ENCODE measurements at places on chromosomes 12 and 14.

GRCh38 chr12:130281153-130281799, 56.4 kb upstream of the PIWIL1 start:
- peaks cover 8% of the 10 kb centered on the region for H3K27me3 ChIP-seq
- no peaks in the 10 kb centered on the region for H3K36me3 ChIP-seq
- H3K27ac ChIP-seq = peak overlapping the region; percentile 55
- H3K4me1 ChIP-seq = no peaks in the 10 kb centered on the region
- peak overlapping the region; percentile 36 for H3K4me3 ChIP-seq

GRCh38 chr14:67502867-67503266, 14.3 kb upstream of the TMEM229B start:
- H3K36me3 ChIP-seq = no peaks in the 10 kb centered on the region
- no peaks in the 10 kb centered on the region for H3K4me1 ChIP-seq
- no peaks in the 10 kb centered on the region for H3K27me3 ChIP-seq
- no peak for DNase-seq

DNA sequence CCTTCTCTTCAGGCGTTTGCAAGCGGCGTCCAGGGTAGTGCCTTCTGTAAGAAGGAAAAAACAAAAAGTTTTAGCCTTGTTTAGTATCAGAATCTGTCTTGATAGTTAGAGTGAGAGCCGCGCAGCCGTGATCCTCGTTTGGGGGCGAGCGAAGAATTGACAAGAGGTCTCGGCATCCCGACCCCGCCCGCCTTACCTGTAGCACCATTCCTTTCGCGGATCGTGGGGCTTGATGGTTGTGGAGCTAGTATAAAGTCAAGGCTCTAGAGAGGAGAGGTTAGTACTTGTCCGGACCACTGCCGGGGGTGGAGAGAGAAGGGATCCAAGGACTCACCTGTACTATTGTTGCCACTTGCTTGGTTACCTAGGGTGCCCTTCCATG, 494 bp downstream of the TMTC3 start:
- no peaks in the 10 kb centered on the region for H3K27me3 ChIP-seq
- H3K4me1 ChIP-seq = no peaks in the 10 kb centered on the region
- H3K27ac ChIP-seq = peak overlapping the region; percentile 82
- no peak for DNase-seq
- peak overlapping the region; percentile 76 for H3K4me3 ChIP-seq

GRCh38 chr12:116137318-116137717, 140.2 kb downstream of the MED13L start:
- no peaks in the 10 kb centered on the region for H3K36me3 ChIP-seq
- DNase-seq = no peak
- H3K27me3 ChIP-seq = no peaks in the 10 kb centered on the region
- H3K4me3 ChIP-seq = no peak overlapping the region

DNA sequence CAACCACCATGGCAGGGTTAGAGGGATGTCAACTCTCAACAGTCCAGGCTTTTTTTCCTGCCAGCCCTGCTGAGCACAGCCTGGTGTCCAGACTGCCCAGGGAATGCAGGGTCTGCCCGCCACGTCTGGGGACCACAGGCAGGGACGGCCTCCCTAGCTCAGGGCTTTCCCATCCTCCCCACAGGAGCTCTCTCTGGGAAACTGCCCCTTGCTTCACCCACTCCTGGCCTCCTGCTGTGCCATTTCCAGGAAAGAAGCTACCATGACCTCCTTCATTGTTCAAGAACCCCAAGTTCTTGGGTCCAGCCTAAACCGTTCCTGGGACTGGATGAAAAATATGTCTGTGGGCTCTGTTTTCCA, 4.8 kb downstream of the SCNN1A start:
- no peak for DNase-seq
- H3K4me1 ChIP-seq = no peaks in the 10 kb centered on the region
- no peaks in the 10 kb centered on the region for H3K27me3 ChIP-seq
- no peak overlapping the region for H3K4me3 ChIP-seq
- H3K36me3 ChIP-seq = no peaks in the 10 kb centered on the region

- no peak overlapping the region for H3K27ac ChIP-seq
- no peaks in the 10 kb centered on the region for H3K4me1 ChIP-seq
- H3K36me3 ChIP-seq = no peaks in the 10 kb centered on the region
- DNase-seq = no peak
Observed at GRCh38 chr12:16352481-16352880, 5.0 kb downstream of the MGST1 start.

GRCh38 chr12:32512910-32513309, 113.6 kb downstream of the FGD4 start:
- H3K36me3 ChIP-seq = no peaks in the 10 kb centered on the region
- no peak overlapping the region for H3K27ac ChIP-seq
- H3K4me1 ChIP-seq = no peaks in the 10 kb centered on the region
- DNase-seq = no peak

DNA sequence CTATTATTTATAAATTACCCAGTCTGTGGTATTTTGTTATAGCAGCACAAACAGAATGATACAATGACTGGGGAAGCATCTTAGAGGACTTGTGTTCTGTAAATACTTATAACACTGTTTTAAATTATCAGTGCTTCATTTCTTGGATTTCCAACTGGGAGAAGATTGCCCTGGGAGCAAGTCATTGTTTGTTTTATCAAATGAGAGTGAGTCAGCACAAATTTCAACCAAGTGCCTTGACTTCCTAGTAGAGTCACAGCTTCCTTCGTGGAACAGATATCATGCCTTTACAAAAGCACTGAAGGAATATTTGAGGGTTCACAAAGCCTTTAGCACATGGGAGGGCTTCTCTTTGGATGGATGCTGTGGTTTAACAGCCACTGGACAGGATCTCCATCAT, 234.1 kb downstream of the KTN1 start:
- no peak for DNase-seq
- H3K27ac ChIP-seq = no peak overlapping the region
- no peaks in the 10 kb centered on the region for H3K27me3 ChIP-seq
- H3K36me3 ChIP-seq = no peaks in the 10 kb centered on the region
- H3K4me1 ChIP-seq = no peaks in the 10 kb centered on the region

- DNase-seq = no peak
- H3K4me3 ChIP-seq = no peak overlapping the region
- no peak overlapping the region for H3K27ac ChIP-seq
Observed at GRCh38 chr14:98198385-98198784, 1073.6 kb downstream of the BCL11B start.

DNA sequence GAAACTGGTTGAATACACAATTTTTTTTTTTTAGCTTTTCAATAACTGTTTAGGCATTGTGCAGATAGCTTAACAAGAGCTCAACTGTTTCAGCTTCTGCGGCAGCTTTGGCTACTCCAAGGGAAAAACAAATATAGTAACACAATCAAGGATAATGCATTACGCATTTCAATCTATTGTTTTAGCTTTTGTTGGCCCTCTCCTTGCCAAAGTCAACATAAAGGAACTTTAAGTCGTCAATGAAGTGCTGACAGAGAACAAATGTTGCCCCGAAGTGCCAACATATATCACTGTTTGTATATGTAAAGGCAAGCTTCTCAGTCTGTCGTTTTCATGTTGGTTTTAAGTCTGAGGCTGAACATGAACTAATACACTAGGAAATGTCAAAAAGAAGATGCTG, 1087.4 kb upstream of the FLRT2 start:
- DNase-seq = no peak
- H3K27me3 ChIP-seq = no peaks in the 10 kb centered on the region
- H3K27ac ChIP-seq = no peak overlapping the region
- H3K36me3 ChIP-seq = no peaks in the 10 kb centered on the region
- H3K4me1 ChIP-seq = no peaks in the 10 kb centered on the region

- H3K27ac ChIP-seq = no peak overlapping the region
- no peak for DNase-seq
- H3K4me1 ChIP-seq = no peaks in the 10 kb centered on the region
- no peak overlapping the region for H3K4me3 ChIP-seq
- H3K36me3 ChIP-seq = peaks cover 57% of the 10 kb centered on the region
Observed at GRCh38 chr12:110015132-110015531, 15.9 kb downstream of the ANKRD13A start.

DNA sequence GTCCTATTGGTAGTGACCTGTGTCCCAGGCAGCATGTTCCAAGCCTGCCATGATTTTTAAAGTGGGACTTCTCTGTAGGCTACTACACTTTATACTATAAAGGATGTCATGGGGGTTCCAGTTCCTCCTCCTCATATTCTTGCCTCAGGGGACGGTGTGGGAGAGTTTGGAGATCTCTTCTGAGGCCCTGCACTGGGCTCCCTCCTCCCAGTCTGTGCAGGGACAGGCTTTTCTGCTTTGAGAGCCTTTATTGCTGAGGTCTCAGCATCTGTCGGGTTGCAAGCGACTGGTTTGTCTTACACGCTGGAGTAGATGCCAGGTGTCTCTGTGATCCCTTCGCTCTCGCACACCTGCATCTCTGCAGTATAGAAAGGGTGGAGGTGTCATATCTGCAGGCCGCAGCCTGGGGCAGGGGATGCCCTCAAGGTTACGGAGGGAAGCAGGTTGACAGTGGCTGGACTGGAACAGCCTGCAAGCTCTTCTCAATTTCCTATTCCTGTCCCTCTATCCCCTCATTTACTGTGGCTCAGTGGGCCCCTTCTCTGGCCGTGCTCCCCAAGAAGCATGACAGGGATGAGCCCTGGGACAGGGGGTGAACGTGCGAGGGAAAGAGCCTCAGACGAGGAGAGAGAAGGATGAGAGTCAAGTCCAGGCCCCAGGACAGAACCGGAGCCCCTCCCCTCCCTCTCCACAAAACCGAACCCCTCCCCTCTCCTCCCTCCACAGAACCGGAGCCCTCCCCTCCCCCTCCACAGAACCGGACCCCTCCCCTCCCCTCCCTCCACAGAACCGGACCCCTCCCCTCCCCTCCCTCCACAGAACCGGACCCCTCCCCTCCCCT, 51.3 kb downstream of the SLC6A12 start:
- H3K4me1 ChIP-seq = no peaks in the 10 kb centered on the region
- DNase-seq = no peak
- no peak overlapping the region for H3K27ac ChIP-seq
- no peak overlapping the region for H3K4me3 ChIP-seq
- H3K36me3 ChIP-seq = no peaks in the 10 kb centered on the region
- H3K27me3 ChIP-seq = peaks cover 33% of the 10 kb centered on the region

DNA sequence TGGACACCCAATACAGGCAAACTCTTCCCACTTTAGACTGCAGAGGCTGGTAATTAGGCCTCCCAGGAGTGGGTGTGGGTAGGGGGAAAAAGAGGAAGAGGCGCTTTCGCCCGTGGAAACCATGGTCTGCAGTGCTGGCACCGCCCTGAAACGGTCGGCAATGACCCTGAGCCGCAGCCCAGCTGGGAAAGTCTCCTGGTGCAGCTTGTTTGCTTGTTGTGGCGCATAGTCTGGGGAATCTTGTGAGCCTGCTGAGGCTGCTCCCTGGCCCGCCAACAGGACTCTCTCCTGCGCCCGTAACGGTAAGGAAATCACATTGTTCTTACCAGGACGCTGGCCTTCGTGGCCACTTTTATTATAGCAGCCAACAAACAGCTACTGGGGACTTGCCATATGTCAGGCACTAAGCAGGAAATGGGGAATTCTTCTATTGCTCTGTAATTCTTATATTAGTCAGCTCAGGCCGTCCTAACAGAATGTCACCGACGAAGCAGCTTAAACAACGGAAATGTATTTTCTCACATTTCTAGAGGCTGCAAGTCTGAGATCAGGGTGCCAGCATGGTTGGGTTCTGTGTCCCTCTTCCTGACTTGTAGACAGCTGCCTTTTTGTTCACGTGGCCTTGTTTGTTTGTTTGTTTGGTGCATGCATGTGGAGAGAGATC, 52.5 kb upstream of the RIN3 start:
- H3K36me3 ChIP-seq = no peaks in the 10 kb centered on the region
- H3K27ac ChIP-seq = peak overlapping the region; percentile 37
- no peak overlapping the region for H3K4me3 ChIP-seq

GRCh38 chr14:63322897-63323573, 4.3 kb upstream of the GPHB5 start:
- H3K4me3 ChIP-seq = no peak overlapping the region
- DNase-seq = no peak
- no peaks in the 10 kb centered on the region for H3K27me3 ChIP-seq
- H3K36me3 ChIP-seq = no peaks in the 10 kb centered on the region

- no peaks in the 10 kb centered on the region for H3K4me1 ChIP-seq
- H3K27me3 ChIP-seq = no peaks in the 10 kb centered on the region
- peak overlapping the region; percentile 97 for H3K27ac ChIP-seq
Observed at GRCh38 chr14:68977718-68978171, 1.4 kb downstream of the ACTN1 start.

- no peaks in the 10 kb centered on the region for H3K4me1 ChIP-seq
- no peak overlapping the region for H3K4me3 ChIP-seq
- no peaks in the 10 kb centered on the region for H3K36me3 ChIP-seq
- H3K27ac ChIP-seq = no peak overlapping the region
Observed at GRCh38 chr14:60653701-60654161, 4.5 kb upstream of the SIX1 start.

DNA sequence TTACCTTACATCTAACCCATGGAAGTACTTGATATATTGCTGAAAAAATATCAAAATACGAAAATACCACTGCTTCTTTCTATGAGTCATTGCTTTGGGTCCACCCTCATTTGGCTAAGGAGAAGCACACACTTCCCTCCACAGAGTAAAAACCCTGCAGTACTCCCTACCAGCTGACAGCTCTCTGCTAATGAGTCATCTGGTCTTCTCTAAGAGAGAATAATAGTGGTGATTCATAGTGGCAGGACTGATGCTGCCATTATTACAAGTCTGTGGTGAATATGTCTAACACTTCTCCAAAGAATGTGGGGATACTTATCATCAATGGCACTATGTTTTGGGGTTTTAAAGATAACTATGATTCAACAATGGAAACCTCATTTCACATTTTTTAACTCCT, 90.7 kb downstream of the PPFIA2 start:
- H3K27me3 ChIP-seq = no peaks in the 10 kb centered on the region
- no peaks in the 10 kb centered on the region for H3K4me1 ChIP-seq
- no peaks in the 10 kb centered on the region for H3K36me3 ChIP-seq
- no peak for DNase-seq

DNA sequence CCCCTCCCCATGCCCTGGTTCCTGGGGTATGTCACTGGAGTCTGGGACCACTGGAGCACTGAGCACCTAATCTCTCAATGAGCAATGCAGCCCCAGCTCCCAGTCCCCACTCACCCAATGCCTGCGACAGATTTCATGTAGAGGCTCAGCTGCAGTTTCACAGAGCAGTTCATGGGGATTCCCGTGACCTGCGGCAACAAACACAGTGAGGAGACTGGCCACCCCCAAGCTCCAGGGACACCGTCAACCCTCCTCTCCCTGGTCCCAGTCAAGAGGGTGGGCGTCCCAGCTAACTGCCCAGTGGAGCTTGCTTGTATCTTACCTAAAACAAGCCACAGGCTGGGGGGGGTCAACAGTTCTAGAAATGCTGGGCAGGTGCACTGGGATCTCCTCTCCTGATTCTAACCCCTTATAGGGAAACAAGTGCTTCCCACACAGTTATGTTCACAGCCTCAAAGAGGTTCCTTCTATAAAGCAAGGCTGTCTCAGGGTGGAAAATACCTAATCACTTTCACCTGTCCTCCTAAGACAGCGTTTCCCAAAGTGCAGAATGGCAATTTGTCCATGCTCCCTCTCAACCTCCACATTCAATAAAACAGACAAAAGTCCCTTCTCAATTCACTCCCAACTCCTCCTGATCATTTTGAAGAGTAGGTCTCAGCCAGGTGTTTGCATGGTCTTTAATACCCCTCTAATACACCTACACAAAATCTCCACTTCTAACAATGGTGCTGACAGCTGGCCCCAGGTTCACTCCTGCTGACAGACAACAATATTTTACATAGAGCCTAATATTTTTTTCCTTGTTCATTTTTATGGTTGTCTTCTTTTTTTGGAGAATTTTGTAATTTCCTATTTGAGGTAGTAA, 68.3 kb downstream of the SCARB1 start:
- peaks cover 34% of the 10 kb centered on the region for H3K36me3 ChIP-seq
- DNase-seq = no peak
- no peak overlapping the region for H3K27ac ChIP-seq
- H3K4me1 ChIP-seq = no peaks in the 10 kb centered on the region
- no peaks in the 10 kb centered on the region for H3K27me3 ChIP-seq

GRCh38 chr12:21169878-21170472, 39.0 kb downstream of the SLCO1B1 start:
- no peak overlapping the region for H3K4me3 ChIP-seq
- H3K36me3 ChIP-seq = no peaks in the 10 kb centered on the region
- no peaks in the 10 kb centered on the region for H3K27me3 ChIP-seq
- no peak for DNase-seq

All from tibial artery (tissue), 4 donors.